ENCODE measurements at places on chromosomes 7 and 10.

DNA sequence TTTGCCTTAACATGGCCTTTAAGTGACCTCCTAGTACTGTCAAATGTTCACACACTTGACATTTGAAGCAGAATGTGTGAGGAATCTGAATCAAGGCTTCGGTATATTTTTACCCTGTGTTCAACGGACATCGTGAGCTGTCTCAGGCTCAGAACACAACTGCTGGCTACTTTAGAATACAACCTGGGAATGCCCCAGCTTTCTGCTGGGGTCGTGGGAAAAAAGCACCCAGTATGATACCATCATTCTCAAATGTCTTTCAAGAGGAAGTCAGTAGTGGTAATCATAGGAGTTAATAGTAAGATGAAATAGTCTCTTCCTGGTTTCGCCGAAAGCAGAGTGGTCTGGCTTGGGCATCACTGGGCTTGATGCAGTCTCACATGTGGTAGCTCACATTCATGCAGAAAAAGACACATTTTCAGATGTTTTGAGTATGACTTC, 67.2 kb downstream of the CREB5 start:
- DNase-seq, result no peak

DNA sequence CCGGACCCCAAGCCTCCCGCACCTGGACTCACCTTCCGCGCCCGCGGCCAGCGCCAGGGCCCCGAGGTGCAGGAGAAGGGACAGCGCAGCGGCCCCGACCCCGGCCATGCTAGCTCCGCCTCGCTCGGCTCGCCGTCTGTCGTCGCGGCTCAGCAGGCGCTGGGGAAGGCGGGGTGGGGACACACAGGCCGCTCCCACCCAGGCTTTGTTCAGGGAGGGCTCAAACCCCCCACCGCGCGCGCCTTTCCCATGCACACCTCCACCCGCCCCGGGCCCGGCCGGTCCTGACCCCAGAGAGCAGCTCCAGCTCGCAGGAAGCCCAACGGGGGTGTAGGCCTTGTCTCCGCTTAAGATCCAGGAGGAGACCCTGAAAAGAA, at the start of gene KCP:
Gene KCP, minus strand, starts transcription at position 141 of the 377 bp plus-strand sequence. Its CDS starts 33 bp downstream, at position 108.
- no peak for DNase-seq

DNA sequence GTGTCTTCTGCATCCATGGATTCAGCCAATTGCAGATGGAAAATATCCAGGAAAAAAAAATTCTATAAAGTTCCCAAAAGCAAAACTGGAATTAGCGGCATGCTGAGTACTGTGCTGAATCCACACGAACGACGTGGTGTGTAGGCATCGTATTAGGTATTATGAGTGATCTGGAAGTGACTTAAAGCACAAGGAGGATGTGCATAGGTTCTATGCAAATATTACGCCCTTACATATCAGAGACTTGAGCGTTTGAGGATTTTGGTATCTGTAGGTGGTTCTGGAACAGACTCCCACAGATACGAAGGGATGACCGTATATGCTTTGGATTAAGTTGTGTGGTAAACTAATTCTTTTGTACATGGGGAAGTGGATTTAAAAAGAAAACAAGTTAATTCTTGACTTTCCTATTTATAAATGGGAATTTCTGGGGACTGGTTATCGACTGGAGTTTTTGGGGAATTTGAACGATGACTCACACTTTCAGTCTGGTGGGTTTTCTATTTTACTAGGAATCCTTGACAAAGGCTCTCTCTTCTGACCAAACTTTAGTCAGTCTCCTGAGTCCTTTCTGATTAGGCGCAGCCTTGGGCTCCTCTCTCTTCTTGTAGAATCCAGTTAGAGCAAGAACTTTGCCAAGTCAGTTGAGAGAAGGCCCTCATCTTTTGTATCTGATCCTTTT, 5.4 kb upstream of the NUB1 start:
- DNase-seq, result no peak

DNA sequence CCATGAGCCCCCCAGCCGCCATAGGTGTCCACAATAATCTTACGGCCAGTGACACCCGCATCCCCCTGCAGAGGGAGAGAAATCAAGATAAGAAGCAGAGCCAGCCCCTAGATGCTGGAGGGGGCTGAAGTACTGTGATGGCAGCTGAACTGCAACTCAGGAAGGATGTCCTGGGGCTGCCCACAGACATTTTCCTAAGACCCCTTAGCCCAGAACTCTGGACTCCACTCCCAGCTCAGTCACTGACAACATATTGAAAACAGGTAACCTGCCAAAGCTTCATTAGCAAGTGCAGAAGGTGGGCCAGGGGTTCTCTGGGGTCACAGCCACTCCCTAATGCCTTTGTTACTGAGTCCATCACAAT, 14.3 kb downstream of the MAT1A start:
- DNase-seq, result no peak

GRCh38 chr7:130293521-130293920, 560 bp downstream of the CPA4 start:
- DNase-seq, result no peak

DNA sequence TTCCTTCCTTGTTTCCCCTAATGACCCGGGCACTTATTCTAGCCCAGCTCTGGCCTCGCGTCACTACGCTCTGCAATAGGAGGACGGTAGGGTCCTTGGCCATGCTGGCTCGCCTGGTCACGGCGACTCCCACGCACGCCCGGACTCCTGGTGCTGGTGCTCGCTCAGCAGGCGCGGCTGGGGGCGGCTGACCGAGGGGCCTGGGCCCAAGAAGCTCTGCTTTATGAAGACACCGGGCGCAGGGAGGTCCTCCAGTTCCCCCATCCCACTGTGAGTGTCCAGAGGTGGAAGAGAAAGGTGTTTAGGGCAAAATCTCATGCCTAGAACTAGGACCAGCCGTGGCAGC, 54.2 kb upstream of the ZNF32 start:
- no peak for DNase-seq

DNA sequence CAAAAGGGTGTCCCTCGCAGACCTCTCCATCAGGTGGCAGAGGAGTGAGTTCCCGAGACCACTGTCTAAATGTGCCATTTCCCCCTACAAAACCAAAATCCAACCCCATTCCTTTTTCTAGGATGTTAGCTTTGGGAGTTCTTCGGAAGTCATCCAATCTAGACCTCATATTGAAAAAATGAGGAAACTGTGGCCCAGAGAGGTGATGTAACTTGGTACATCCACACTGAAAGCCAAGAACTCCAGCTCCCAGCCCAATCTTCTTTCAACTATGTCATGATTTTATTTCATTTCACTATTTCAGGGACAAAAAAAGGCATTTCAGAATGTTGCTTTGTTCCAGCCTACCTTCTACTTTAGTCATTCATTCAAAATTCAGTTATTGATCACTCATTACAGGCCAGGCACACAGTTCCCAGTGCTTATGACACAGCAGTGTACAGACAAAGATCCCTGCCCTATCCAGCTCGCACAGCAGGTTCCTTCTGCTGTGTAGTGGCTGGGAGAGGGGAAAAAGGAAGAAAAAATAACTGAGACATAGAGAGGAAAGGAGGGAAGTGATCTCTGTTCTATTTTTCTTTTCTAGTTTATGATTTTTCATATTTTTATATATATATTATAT, 35.8 kb downstream of the SCRN1 start:
- DNase-seq, result no peak
